Nephron progenitor cell (in vitro differentiated cells): ENCODE measurements at places on chromosomes 2 and 18.

GRCh38 chr2:60353406-60353800 lies 200.1 kb downstream of the BCL11A start:
- DNase-seq = peak; percentile 43

DNA sequence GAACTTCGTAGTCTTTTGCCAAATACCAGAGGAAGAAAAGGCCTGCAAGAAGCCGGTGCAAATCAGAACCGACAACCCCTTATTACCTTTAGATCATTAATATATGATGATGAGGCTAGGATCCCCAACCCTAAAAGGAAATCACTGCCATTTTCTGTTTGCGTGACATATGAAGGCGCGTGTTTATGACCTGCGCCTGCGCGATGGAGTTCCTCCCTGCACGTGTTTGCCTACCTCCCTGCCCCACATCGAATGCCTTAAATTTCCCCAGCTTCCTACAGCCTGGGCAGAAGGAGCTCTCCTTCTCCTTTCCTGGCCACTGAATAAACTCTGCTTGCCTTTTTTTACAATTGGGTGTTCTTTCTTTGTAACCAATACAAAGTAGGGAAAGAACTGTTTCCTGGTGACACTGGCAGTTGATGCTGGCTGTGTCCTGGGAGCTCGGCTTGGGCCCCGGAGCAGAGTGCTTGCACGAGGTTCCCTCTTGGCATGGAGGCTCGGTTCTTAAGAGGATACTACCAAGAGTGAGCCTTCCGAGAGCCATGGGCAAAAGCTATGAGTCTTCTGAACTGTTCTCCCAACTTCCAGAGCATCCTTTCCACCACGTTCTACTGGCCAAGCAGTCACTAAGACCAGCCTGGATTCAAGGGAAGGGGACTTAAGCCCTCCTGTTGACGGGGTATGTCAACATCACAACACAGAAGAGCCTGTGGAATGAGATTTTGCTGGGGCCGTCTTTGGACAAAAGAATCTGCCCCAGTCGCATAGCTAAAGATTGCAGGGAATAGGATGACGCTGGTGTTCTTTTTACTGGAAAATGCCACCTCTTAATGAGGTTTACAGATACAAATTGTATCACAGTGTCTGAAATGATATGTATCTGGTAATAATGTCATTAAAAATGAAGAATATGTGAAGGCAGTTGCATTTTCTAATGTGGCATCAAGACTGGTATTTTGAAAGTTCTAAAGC lies 179.8 kb downstream of the SH3BP4 start:
- DNase-seq = no peak

GRCh38 chr2:61537277-61537949 lies 743 bp downstream of the XPO1 start:
- DNase-seq = peak; percentile 59

- no peak for DNase-seq
These were observed 288.5 kb upstream of the HNMT start for GRCh38 chr2:137675584-137676327.

DNA sequence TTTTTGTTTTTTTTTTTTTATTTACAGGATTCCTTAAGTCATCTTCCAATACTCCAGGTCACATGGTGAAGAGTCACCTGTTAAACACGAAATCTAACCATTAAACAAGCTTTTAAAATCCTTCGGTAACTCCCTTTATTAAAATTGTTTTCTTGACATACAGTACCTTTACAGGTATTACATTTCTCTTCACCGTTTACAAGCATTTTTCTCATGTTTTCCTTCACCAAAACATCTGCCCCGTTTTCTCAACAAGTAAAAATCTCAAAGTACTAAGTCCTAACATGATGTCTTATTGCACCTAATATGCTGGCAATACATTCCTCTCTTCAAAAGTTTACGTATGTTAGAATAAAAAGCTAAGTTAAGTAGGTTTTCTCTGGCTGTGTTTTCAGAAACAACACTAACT lies 1.1 kb downstream of the PUM2 start:
- no peak for DNase-seq

- no peak for DNase-seq
These were observed 9.0 kb downstream of the TMEM214 start for GRCh38 chr2:27041752-27042151.

GRCh38 chr2:97749581-97749980 lies 36.2 kb downstream of the ZAP70 start:
- DNase-seq = peak; percentile 36

DNA sequence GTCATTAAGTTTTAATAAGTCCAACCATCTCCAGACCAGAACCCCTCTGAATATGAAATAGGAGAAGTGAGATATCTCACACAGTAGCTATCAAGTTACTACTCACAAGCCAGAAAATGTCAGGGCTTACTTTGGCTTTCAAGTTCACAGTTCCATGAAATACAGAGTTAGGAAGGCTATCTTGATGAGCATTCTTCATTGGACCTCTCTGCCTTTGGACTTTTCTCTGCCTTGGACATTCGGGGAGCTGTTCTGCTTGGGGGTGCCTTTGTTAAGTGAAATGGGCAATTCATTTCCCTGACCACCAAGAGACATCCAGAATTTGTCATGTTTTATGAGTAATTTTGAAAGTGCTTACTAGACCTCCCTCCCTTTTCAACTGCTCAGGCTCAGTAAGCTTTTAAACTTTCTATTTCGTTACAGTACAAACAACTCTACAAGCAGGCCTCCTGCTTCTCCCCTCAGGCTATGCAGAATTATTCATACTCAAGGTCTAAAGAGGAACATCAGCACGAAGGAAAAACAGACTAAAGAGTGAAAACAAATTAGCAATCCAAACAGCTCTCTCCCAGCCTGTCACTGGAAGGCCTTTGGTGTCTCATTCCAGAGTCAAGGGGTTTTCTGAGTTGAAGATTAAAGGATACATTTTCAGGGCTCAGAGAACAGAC lies 95.3 kb downstream of the MREG start:
- DNase-seq = no peak

DNA sequence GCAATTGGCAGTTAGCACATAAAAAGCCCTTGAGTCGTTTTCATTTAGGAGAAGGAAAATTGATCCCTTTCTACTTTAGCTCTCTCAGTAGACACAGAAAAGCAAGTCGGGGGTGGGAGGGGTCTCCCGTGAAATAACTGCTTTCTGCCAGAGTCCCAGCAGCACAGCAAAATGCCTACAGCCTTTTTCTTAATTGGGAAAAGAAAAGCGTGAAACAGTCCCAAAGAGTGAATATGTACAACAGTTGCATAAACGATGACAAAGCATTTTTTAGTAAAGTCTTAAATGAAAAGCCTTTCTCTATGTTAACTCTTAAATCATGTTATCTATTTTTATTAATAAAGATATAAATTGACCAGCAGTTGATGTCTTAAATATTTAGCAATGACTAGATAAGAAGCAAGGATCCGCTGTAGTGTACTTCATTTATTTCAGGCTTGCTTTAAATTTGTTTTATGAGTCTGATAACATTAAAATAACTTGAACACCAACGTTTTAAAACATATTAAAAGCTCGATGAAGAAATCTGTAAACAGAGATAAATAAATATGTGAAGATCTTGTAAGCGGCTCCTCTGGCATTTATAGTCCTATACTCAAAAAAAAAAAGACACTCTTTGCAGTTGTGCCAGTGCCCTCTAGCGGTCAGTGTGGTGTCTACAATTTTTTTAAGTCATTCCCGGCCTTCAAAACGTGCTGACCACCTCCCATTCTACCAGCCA lies 42.3 kb upstream of the ATIC start:
- DNase-seq = peak; percentile 69
